Tibial artery (tissue), 4 donors: ENCODE measurements at places on chromosomes 12 and 14.

DNA sequence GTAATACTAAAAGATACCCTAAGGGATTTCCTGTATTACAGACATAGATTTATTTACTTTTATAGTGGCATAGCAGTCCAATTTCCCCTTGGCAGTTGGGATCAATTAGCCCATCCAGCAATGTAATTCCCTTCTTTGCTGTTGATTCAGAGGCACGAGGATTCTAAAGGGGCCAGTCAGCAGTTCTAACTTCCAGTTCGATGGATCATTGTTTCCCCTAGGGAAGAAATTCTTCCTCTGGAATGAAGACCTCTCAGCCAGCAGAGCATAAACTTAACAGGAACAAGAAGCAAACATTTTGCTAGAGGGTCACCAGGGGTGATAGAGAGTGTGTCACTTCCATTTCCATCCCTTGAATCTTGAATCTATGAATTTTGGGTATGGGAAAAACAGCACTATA lies 395.7 kb upstream of the NOVA1 start:
- DNase-seq: no peak

GRCh38 chr14:103657471-103657870 lies 28.5 kb downstream of the KLC1 start:
- no peak for DNase-seq

GRCh38 chr12:52175371-52176350 lies 16.2 kb downstream of the KRT80 start:
- no peak for DNase-seq

GRCh38 chr12:68374307-68374982 lies 42.3 kb upstream of the MDM1 start:
- no peak for DNase-seq

DNA sequence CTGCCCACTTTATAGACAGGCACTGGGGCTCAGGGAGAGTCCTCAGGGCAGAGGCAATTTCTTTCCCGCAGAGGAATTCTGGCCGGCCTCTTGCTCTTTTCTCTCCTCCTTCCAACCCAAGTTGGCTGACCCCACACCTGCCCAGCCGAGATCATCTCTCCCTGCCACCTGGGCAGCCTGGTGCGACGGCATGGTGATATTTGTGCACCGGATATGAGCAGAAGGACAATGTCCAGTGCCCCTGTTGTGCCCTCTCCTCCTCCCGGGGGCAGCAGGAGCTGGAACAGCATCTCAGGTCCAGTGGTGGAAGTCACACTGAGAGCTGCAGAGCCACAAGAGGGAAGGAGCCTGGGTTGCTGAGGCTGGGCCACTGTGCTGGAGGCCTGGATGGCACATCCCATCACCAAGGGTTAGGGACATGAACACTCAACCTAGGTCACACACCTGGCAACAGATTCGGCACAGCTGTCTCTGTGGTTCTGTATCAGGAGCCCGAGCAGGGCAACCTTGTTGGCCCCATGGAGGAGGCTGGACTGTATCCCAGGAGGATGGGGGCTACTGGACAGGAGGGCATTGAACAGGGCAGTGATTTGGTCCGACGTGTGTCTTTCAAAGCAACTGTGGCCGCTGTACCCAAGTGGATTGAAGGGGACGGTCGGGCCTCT lies 57.7 kb upstream of the DIO3 start:
- DNase-seq: no peak

DNA sequence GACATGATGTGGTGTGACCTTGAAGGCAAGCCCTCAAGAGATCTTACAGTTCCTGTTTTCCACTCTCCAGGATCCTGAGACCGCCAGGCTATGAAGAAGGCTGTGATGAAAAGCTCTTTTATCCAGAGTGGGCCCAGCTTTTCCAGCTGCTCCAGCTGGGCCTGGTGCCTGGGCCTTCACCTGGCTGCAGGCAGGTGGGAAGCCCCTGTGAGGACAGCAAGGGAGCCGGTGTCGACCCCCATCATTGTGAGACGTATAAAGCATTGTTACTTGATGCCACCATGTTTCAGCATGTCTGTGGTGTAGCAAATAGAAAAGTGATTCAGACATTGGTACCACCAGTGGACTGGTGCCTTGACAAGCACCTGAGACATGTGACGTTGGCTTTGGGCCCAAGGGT lies 190.2 kb downstream of the KIF26A start:
- DNase-seq: no peak

- DNase-seq: no peak
Observed at GRCh38 chr12:118689793-118690192, 291.5 kb upstream of the SRRM4 start.

GRCh38 chr14:61043506-61043905 lies 62.5 kb downstream of the SLC38A6 start:
- DNase-seq: no peak

DNA sequence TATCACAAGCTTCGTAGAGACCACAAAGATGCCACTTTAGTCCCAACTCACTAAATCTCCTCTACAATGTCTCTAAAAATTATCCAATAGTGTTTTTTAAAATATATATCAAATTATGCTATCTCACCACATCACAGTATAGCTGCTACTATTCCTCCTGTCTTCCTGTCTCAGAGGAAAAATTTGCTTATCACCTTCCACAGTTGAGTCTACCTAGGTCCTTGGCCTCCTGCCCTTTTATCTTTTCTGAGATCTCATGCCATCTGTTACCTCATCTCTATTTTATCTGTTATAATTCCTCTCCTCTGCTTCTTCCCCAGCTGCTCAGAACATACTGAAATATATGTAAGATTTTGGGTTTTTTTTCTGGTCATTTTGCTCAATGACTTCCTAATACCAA lies 568.2 kb downstream of the DIO2 start:
- DNase-seq: no peak

- no peak for DNase-seq
Observed at GRCh38 chr12:70849265-70849960, 71.1 kb downstream of the PTPRR start.

- DNase-seq: no peak
Observed at GRCh38 chr12:76519538-76519937, 40.0 kb downstream of the OSBPL8 start.

DNA sequence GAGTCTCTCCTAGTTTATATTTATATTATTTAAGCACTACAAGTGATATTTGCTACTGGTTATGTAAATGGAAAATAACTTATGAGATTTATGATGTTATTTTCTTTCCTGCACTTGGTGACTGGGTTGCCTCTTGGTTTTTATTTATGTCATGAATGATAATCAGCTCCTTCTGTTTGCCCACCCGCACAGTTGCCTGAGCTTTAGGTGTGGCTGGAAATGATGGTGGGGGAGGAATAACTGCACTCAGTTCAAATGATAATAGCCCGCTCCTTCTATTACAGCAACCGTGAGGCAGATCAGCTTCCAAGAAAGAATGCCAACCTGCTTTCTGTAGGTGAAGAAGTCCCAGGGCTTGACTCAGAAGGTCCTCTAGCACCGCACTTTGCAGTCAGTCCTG lies 190.2 kb upstream of the CAND1 start:
- no peak for DNase-seq

GRCh38 chr12:79858518-79858917 lies 76.4 kb downstream of the PPP1R12A start:
- no peak for DNase-seq
